GM23248 (cell line): ENCODE measurements at places on chromosomes 3 and 15. TPM values are rescaled to one million over a fixed set of nuclear protein-coding genes. Genes with fewer than 3 reads are reported as not detected.

DNA sequence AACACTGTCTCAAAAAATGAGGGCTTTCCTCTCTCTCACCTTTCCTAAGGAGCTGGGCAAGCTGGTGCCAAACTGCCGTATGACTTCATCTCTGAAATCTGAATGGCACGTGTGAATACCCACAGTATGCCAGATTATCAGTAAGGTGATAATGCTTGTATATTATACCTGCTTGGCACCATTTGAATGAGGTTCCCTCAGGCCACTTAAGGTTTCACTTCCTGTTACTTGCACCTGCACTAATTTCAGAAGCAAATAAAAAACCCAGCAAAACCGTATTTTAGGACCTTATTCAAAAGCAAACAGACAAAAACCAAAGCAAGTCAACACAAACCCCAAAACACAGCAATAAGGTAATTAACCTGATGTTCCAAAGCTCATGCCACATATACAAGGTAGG is 19.7 kb downstream of the FOXP1 start:
- H3K36me3 ChIP-seq: no peaks in the 10 kb centered on the region
- no peaks in the 10 kb centered on the region for H3K27me3 ChIP-seq
- H3K4me1 ChIP-seq: 0 out of 2 replicates have a peak, but pooled peaks cover 6% of the 10 kb centered on the region
- no peak overlapping the region for H3K27ac ChIP-seq
- no peak overlapping the region for H3K4me3 ChIP-seq

DNA sequence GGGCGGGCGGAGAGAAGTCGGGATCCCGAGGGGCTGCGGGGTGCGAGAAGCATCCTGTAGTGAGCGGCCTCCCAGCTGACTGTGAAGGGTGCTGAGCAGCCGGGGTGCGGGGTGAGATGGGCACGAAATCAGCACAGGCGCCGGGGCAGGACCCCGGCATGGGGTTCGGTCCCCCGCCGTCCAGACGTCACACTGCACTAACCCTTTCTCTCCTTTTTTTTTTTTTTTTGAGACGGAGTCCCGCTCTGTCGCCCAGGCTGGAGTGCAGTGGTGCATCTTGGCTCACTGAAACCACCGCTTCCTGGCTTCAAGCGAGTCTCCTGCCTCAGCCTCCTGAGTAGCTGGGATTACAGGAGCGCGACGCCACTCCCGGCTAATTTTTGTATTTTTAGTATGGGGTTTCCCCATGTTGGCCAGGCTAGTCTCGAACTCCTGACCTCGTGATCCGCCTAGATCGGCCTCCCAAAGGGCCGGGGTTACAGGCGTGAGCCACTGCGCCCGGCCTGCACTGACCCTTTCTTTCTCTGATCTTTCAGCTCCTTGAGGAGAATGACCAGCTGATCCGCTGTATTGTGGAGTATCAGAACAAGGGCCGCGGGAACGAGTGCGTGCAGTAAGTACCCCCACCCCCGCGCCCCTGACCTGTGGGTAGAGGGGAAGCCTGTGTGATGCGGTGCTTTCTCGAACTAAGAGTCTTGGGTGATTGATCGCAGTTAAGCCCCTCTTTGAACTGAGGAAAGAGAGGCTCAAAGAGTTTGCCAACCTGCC is 513 bp downstream of the SS18L2 start:
- peaks cover 16% of the 10 kb centered on the region; the same call in 1 of the 2 replicates for H3K36me3 ChIP-seq
- no peaks in the 10 kb centered on the region for H3K27me3 ChIP-seq
- H3K27ac ChIP-seq: peak overlapping the region; percentile 54
- DNase-seq: peak; percentile 51

- DNase-seq: peak; percentile 66
- peak overlapping the region; percentile 65 for H3K27ac ChIP-seq
- peak overlapping the region; percentile 83 for H3K4me3 ChIP-seq
- no peaks in the 10 kb centered on the region for H3K27me3 ChIP-seq
Measured at GRCh38 chr3:194632809-194633348, 340 bp downstream of the TMEM44 start.

GRCh38 chr3:108171106-108171505 is 51.1 kb downstream of the IFT57 start:
- no peaks in the 10 kb centered on the region for H3K27me3 ChIP-seq
- H3K36me3 ChIP-seq: no peaks in the 10 kb centered on the region
- peaks cover 8% of the 10 kb centered on the region for H3K4me1 ChIP-seq
- H3K4me3 ChIP-seq: no peak overlapping the region
- DNase-seq: no peak

DNA sequence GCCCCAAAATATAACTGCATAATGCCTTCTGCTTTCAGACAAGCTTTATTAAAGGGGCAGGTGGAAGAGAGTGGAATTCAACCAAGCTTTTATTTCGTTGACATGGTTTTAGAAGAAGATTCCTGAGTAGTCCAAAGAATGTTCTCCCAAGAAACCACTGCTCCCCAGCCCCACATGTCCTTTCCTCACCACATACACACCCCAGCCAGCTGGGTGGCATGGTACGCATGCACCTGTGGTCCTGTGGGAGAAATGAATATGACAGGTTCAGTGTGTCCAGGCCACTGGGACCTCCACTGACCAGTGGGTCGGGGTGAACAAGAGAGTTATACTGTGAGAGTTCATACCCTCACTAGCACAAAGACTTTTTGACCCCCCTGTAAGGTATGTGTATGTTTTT is 30.2 kb downstream of the ARID3B start:
- no peak overlapping the region for H3K27ac ChIP-seq
- no peaks in the 10 kb centered on the region for H3K36me3 ChIP-seq
- H3K4me1 ChIP-seq: peaks cover 22% of the 10 kb centered on the region
- no peaks in the 10 kb centered on the region for H3K27me3 ChIP-seq

GRCh38 chr3:67655364-67656121 is 1.1 kb upstream of the SUCLG2 start:
- peak; percentile 16 for DNase-seq
- no peaks in the 10 kb centered on the region for H3K27me3 ChIP-seq
- no peaks in the 10 kb centered on the region for H3K36me3 ChIP-seq
- H3K4me3 ChIP-seq: peak overlapping the region; percentile 94
- peaks cover 11% of the 10 kb centered on the region for H3K4me1 ChIP-seq

GRCh38 chr15:75054172-75054897 is 30.9 kb downstream of the PPCDC start:
- no peak for DNase-seq
- no peaks in the 10 kb centered on the region for H3K4me1 ChIP-seq
- no peak overlapping the region for H3K27ac ChIP-seq

DNA sequence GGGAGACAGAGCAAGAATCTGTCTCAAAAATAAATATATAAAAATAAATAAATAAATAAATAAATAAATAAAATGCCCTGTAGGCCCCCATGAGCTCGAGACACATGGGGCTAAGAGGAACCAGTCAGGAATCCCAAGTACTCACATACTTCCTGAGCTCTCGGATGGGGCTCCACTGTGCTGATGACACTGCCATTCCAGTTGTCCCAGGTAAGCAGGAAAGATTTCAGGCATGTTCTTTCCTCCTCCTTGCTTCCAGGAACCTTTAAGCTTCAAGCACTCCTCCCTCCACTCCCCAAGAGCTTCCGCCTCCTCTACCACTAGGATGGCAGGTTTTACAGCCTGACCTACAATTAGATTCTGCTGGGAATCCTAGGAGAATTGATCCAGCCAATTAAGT is 113.4 kb downstream of the SLC49A4 start:
- H3K4me3 ChIP-seq: no peak overlapping the region
- no peaks in the 10 kb centered on the region for H3K4me1 ChIP-seq
- no peak for DNase-seq
- H3K36me3 ChIP-seq: no peaks in the 10 kb centered on the region
- H3K27me3 ChIP-seq: peaks cover 13% of the 10 kb centered on the region; the same call in 1 of the 2 replicates
- H3K27ac ChIP-seq: no peak overlapping the region

- no peaks in the 10 kb centered on the region for H3K4me1 ChIP-seq
- DNase-seq: peak; percentile 4
- H3K4me3 ChIP-seq: no peak overlapping the region
- H3K36me3 ChIP-seq: no peaks in the 10 kb centered on the region
Measured at GRCh38 chr15:47340571-47340920, 376.8 kb upstream of the SEMA6D start.

DNA sequence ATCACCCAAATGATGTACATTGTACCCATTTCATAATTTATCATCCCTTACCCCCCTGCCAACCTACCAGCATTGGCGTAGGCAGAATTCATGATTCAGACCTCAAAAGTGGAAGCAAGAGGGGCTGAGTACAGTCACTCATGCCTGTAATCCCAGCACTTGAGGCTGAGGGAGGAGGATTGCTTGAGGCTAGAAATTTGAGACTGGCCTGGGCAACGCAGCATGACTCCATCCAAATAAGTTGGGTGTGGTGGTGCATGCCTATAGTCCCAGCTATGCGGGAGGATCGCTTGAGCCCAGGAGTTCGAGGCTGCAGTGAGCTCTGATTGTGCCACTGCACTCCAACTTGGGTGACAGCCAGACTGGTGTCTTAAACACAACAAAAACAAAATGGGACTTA is 10.4 kb downstream of the TTC14 start:
- H3K4me3 ChIP-seq: no peak overlapping the region
- H3K27me3 ChIP-seq: no peaks in the 10 kb centered on the region
- no peak for DNase-seq
- no peak overlapping the region for H3K27ac ChIP-seq
- H3K4me1 ChIP-seq: no peaks in the 10 kb centered on the region

DNA sequence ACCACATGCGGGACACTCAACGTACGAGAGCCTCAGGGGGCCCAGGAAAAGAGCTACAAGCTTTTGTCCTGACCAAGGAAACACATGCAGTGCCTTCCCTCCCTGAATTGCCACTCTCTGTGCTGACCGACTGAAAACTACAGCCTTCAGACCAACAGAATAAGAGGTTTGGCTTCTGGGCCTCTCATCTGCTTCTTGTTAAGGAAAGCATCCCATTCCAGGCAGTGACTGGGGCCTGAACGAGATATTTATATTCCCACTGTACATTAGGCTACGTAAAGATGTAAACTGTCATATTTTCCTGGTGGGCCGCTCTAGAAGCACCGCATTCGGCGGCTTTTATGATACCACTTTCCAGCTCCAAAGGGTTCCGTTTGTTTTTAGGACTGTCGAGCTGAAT is 208.9 kb upstream of the TPM1 start:
- no peak for DNase-seq
- H3K27me3 ChIP-seq: no peaks in the 10 kb centered on the region
- H3K4me3 ChIP-seq: no peak overlapping the region
- H3K36me3 ChIP-seq: peaks cover 13% of the 10 kb centered on the region; the same call in 1 of the 2 replicates

DNA sequence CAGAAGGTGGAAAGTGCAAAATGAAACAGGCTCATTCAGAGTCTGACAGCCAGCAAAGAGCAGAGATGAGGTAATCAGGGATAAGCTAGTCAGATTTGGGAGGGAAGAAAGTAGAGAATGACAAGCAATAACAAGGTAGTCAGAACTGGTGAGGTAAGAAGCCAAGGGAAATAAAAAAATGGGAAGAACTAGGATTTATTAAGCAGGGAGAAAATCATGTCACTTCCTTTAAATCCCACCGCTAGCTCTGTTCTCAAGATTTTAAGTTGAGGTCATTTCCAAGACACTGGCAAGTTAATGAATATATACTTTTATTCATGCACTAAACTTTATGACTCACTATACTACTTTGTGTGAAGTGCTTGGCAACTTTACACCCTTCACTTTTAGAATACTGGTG is 1106.8 kb downstream of the IGSF11 start:
- no peaks in the 10 kb centered on the region for H3K27me3 ChIP-seq
- no peaks in the 10 kb centered on the region for H3K36me3 ChIP-seq
- H3K4me1 ChIP-seq: no peaks in the 10 kb centered on the region
- no peak overlapping the region for H3K27ac ChIP-seq
- H3K4me3 ChIP-seq: no peak overlapping the region

GRCh38 chr15:55628369-55628730 is 40.2 kb upstream of the PYGO1 start:
- no peaks in the 10 kb centered on the region for H3K4me1 ChIP-seq
- no peak overlapping the region for H3K4me3 ChIP-seq
- no peaks in the 10 kb centered on the region; the same call in 1 of the 2 replicates for H3K27me3 ChIP-seq
- H3K36me3 ChIP-seq: no peaks in the 10 kb centered on the region
- DNase-seq: no peak
- no peak overlapping the region for H3K27ac ChIP-seq

GRCh38 chr15:61598655-61599054 is 369.6 kb upstream of the RORA start:
- H3K36me3 ChIP-seq: no peaks in the 10 kb centered on the region
- no peak overlapping the region for H3K4me3 ChIP-seq
- H3K27me3 ChIP-seq: no peaks in the 10 kb centered on the region
- H3K4me1 ChIP-seq: no peaks in the 10 kb centered on the region

GRCh38 chr3:192866804-192867203 is 50.9 kb downstream of the MB21D2 start:
- H3K27ac ChIP-seq: no peak overlapping the region
- H3K36me3 ChIP-seq: no peaks in the 10 kb centered on the region
- no peak overlapping the region for H3K4me3 ChIP-seq
- H3K27me3 ChIP-seq: no peaks in the 10 kb centered on the region
- no peak for DNase-seq

DNA sequence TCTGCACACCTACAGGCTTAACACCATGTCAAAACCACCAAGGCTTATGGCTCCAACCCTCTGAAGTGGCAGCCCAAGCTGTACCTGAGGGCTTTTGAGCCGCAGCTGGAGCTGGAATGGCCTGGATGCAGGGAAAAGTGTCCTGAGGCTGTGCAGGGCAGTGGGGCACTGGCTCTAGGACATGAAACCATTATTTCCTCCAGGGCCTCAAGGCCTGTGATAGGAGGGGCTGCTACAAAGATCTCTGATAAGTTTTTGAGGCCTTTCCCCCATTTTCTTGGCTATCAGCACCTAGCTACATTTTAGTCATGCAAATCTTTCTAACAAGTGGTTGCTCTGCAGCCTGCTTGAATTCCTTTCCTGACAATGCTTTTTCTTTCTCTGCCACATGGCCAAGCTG is 37.6 kb downstream of the SPATA16 start:
- no peaks in the 10 kb centered on the region for H3K27me3 ChIP-seq
- no peak for DNase-seq
- H3K36me3 ChIP-seq: no peaks in the 10 kb centered on the region
- no peak overlapping the region for H3K27ac ChIP-seq

DNA sequence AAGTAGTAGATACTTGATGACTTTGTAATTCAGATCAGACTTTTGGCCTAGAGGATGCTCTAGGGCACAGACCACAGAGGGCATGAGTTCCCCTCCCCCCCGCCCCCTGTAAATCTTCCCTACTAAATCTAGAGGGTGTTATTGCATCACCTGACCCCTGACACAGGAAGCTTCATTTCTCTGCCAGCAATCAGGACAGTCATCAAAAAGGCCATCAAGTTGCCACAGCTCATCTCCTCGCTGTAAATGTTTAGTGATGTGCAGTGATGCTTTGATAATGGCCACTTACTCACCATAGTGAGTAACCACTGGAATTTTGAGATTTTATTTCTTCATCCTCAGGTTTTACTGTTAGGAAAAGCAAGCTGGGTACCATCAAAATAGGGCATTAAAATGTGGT is 289.2 kb upstream of the CHRM5 start:
- H3K27me3 ChIP-seq: peaks cover 36% of the 10 kb centered on the region; the same call in 1 of the 2 replicates
- peak; percentile 37 for DNase-seq
- H3K4me3 ChIP-seq: no peak overlapping the region
- H3K27ac ChIP-seq: no peak overlapping the region
- H3K4me1 ChIP-seq: no peaks in the 10 kb centered on the region

- no peak overlapping the region for H3K27ac ChIP-seq
- H3K36me3 ChIP-seq: no peaks in the 10 kb centered on the region; the same call in 1 of the 2 replicates
- no peak overlapping the region for H3K4me3 ChIP-seq
- H3K27me3 ChIP-seq: no peaks in the 10 kb centered on the region
- no peak for DNase-seq
Measured at GRCh38 chr3:42665050-42665878, 11.8 kb downstream of the ZBTB47 start.

MNS1 gene
- 1.4 and 2.9 TPM in 2 replicates for total RNA-seq

GOLGA6B gene
- total RNA-seq: not detected in 2 replicates

NANOGP8 gene
- total RNA-seq: not detected in 2 replicates

SCAANT1 gene
- total RNA-seq: not detected in 2 replicates

SCG5 gene
- 16.2 and 26.1 TPM in 2 replicates for total RNA-seq

ZNF619 gene
- total RNA-seq: 3.2 and 4.4 TPM in 2 replicates

CISH gene
- 1.0 and 1.1 TPM in 2 replicates for total RNA-seq

SNTN gene
- total RNA-seq: not detected in 2 replicates

CCDC9B gene
- 16.9 and 19.6 TPM in 2 replicates for total RNA-seq

ADCY5 gene
- 0.38 and 1.2 TPM in 2 replicates for total RNA-seq

IL17RB gene
- not detected in 2 replicates for total RNA-seq

FSIP1 gene
- total RNA-seq: 1.6 and 2.4 TPM in 2 replicates
